ENCODE measurements at places on chromosomes 11 and 22. TPM values are rescaled to one million over a fixed set of nuclear protein-coding genes. Genes with fewer than 3 reads are reported as not detected.

GRCh38 chr22:21051831-21052400 lies 6.2 kb downstream of the LRRC74B start:
- no peak for DNase-seq

The SEC14L3 gene
- total RNA-seq = not detected

GRCh38 chr22:30705710-30706651 lies 11.3 kb downstream of the OSBP2 start:
- peak; percentile 95 for DNase-seq

DNA sequence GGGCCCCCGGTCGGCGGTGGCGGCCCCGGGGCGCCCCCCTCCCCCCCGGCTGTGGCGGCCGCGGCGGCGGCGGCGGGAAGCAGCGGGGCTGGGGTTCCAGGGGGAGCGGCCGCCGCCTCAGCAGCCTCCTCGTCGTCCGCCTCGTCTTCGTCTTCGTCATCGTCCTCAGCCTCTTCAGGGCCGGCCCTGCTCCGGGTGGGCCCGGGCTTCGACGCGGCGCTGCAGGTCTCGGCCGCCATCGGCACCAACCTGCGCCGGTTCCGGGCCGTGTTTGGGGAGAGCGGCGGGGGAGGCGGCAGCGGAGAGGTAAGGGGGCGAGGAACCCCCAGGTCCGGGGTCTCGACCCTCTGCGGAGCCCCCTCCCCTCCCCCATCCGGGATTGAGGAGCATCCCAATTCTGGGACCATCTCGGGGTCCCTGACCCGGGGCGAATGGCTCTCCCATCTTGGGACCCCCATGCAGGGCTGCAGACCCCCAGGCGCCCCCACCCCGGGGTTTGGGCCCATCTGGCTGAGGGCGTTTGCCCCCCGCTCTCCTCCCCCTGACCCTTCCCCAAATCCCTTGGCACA lies 431 bp downstream of the KMT2A start:
- peak; percentile 32 for DNase-seq

GRCh38 chr11:44312876-44313275 lies 2.9 kb upstream of the ALX4 start:
- DNase-seq = no peak

- no peak for DNase-seq
Observed at GRCh38 chr22:46534177-46534776, 3.1 kb downstream of the CELSR1 start.

GRCh38 chr11:11788063-11788710 lies 53.6 kb upstream of the USP47 start:
- no peak for DNase-seq

DNA sequence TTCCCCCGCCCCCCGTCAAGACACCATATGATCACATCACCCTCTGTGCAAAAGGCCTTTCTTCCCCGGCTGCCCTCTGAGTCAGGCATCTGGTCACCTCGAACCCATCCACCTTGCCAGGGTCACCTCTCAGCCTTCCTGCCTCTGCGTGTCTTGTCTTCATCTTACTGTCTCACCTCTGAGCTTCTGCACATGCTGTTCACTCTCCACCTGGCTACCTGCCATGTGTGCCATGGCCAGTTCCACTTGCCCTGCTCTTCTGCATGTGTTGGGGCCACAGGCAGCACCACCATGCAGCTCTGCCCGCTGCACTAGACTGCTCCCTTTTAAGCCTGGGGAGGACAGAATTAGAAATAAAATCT lies 9.8 kb downstream of the ZNF74 start:
- DNase-seq = no peak

DNA sequence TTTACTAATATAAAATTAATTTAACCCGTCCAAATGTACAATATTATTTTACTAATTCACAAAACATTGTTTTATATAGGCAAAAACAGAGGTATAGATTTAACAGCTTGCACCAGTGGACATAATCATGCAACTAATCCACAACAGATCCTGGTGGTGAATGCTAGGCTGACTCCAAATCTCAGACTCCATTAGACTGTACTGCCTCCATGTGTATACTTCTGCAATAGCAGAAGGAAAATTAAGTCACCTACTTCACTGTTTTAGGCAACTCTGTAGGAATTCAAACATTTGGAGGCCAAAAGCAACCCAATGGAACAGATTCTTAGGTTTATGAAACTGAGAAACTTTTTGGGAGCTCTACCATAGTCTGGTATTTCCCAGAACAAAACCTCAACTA lies 30.0 kb upstream of the RAB39A start:
- no peak for DNase-seq

The NXPE2 gene
- not detected for total RNA-seq

- peak; percentile 63 for DNase-seq
Observed at GRCh38 chr22:21624120-21624879, 5.5 kb downstream of the YDJC start.

DNA sequence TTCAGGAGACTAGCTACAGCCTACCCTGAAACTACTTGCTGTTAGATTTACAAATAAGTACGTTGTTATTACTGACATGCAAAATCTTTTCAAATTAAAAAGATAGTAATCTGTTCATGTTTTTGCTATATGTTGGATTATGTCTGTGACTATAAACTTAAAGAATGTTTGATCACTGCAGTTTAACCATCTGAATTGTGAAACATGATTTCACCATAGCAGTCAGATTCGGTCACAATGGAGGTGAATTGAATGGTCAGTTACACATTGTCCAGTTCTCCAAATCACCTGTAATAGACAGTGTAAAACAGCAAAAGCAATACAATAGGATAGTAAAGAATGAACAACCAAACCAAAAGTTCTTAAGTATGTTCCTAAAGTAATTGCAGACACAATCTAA lies 43.3 kb downstream of the CCDC83 start:
- no peak for DNase-seq

GRCh38 chr11:9386901-9387300 lies 2.4 kb downstream of the IPO7 start:
- no peak for DNase-seq

The GNAZ gene
- 12.8 TPM for total RNA-seq

- DNase-seq = no peak
Observed at GRCh38 chr11:22234743-22235142, 41.9 kb downstream of the ANO5 start.

DNA sequence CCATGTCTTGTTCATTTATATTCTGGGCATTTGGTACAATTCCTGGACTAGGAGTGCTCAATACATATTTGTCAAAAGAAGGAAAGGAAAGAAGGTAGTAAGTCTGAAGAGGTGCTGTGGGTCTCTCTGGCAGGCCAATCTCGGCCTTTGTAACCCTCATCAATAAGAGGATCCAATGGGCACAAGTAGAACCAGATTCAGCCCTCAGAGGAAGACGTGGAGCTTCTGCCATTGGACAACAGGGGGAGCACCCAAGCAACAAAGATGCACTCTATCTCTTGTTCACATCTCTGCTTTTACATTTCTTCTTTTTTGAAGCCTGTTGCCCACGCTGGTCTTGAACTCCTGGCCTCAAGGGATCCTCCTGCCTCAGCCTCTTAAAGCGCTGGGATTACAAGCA lies 2.2 kb upstream of the VPS11 start:
- DNase-seq = no peak

The ACTN3 gene
- not detected for total RNA-seq

DNA sequence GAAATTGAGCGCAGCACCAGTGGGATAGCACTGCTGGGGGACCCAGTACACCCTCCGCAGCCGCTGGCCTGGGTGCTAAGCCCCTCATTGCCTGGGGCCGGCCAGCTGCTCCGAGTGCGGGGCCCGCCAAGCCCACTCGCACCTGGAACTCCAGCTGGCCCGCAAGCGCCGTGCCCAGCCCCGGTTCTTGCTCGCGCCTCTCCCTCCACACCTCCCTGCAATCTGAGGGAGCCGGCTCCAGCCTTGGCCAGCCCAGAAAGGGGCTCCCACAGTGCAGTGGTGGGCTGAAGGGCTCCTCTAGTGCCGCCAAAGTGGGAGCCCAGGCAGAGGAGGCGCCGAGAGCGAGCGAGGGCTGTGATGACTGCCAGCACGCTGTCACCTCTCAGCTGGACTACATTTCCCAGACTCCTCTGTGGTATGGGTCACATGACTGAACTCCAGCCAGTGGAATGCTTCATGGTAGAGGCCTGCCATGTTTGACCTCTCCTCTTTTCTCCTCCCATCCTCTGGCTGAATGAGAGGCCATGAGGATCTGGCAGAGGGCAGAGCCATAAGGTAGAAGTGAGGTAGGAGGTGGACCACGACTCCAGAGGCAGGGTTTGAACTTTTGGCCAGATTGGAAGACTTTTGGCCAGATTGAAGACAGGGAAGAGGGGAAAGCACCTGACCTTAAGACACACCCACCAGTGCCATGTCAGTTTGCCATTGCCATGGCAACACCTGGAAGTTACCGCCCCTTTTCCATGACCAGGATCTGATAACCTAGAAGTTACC lies 6.2 kb downstream of the MRGPRD start:
- DNase-seq = no peak

DNA sequence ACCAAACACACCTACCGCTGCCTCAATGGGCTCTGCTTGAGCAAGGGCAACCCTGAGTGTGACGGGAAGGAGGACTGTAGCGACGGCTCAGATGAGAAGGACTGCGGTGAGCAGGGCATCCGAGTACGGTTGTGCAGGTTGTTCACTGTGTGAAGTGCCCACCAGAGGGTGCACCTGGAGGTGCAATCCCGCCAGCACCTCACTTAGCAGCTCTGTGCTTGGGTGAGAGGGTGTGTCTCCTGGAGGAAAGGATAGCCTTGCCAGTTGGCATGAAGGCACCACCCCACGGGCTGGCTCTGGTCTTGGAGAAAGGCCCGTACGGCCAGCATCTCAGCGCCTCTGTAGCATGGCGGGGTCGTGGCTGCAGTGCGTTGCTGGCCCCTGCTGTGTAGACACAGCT lies 39.4 kb downstream of the ST14 start:
- DNase-seq = no peak

The CDC42EP1 gene
- 31.6 TPM for total RNA-seq
